ENCODE measurements at places on chromosomes 1 and 21. TPM values are rescaled to one million over a fixed set of nuclear protein-coding genes. Genes with fewer than 3 reads are reported as not detected.
A peak's percentile ranks its signal among the peaks of the same experiment; 100 is the strongest.

PLEKHA6 gene
- total RNA-seq: 3.5 TPM

PLA2G2C gene
- not detected for total RNA-seq

CD46 gene
- 122 TPM for total RNA-seq

GRCh38 chr1:58338081-58338480 lies 208.4 kb downstream of the OMA1 start:
- no peak for DNase-seq

GRCh38 chr1:239268007-239268406 lies 118.4 kb upstream of the CHRM3 start:
- no peak for DNase-seq

- DNase-seq: no peak
These were observed 239.0 kb downstream of the TOMM20 start for GRCh38 chr1:234889643-234890042.

GRCh38 chr1:62687421-62687902 lies 724 bp downstream of the DOCK7 start:
- peak; percentile 50 for DNase-seq

GRCh38 chr1:235888119-235888643 lies 21.5 kb upstream of the LYST start:
- no peak for DNase-seq
